ENCODE measurements at places on chromosomes 7 and 10.

- no peak for DNase-seq
Observed at GRCh38 chr7:117706210-117706609, 167.0 kb downstream of the CTTNBP2 start.

DNA sequence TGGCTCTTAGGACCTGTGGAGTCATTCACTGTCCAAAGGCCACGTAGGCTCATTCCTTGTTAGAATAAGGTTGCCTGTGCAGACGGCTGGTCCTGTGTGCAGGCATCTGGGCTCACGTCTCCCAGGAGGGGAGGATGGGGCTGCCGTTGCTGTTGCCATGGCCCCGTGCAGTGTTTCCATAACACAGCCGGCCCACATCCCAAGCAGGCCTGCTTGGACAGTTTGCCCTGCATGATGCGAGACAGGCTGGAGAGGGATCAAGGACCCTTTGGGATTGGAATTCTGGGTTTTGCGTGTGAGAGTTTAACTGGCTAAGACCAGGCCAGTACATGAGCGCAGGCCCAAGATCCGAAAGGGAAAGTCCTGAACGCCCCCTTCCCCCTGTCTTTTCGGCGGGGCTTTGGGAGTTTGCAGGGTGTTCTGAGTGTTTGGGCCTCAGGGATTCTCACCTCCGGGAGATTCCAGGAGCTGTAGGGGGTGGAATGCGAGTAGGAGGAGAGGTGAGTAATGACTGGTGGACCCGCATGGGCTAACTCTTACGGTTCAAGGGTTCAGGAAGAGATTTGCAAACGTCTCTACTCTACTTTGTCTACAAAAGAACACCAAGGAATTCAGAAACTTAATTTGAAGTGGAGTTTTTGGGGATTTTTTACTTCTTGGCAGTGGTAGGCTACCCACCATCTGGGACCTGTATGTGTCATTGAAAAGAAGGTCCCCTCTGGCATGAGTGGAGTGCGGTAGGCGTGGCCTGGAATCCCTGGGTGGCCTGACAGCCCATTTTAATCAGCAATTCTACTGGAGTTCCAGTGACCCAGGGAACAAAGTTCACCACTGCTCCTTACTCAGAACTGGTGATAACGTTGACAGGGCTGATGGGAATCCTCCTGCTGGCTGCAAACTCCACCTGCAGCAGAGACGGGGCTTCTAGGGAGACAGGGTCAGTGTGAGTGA, 125.4 kb downstream of the ITIH5 start:
- DNase-seq: no peak

DNA sequence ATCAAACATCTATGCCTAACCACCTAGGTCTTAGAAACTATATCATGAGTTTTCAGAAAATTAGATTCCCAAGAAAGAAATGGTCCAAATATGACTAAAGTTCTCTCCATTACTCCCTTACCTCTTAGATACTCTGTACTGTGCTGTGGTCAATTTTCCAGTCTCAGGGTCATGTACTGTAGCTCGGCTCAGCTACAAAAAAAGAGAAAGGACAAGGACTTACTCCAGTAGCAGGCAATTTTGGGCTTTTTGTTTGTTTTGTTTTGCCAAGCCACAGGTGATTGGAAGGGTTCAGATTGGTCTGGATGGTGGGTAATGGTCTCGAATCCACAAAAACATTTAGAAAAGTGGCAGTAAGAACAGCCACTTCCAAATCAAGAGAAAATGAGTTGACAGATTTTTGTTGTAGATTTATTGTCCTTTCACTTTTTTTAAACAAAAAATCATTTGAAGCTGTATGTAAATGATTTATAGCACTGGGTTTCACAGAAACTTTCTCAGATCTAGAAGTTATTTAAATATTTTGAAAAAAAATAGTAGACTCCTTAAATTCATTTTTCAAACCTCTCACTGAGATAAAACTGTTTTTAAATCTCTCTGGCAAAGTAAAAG, 52.8 kb downstream of the P4HA1 start:
- DNase-seq: no peak

GRCh38 chr10:114384181-114384580, 20.1 kb downstream of the AFAP1L2 start:
- no peak for DNase-seq

GRCh38 chr10:116710076-116710475, 32.3 kb downstream of the HSPA12A start:
- DNase-seq: no peak

GRCh38 chr10:105139363-105139896, 498.3 kb downstream of the SORCS3 start:
- no peak for DNase-seq

DNA sequence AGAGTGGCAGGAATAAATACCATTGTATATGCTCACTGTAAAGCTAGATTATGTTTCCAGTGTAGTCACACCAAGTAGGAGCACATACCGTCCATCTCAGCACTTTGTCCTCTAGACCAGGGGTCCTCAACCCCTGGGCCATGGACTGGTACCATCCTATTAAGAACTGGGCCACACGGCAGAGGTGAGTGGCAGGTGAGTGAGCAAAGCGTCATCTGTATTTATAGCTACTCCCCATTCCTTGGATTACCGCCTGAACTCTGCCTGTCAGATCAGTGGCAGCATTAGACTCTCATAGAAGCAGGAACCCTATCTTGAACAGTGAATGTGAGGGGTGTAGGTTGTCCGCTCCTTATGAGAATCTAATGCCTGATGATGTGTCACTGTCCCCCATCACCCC, 735.3 kb downstream of the MAGI2 start:
- DNase-seq: no peak

DNA sequence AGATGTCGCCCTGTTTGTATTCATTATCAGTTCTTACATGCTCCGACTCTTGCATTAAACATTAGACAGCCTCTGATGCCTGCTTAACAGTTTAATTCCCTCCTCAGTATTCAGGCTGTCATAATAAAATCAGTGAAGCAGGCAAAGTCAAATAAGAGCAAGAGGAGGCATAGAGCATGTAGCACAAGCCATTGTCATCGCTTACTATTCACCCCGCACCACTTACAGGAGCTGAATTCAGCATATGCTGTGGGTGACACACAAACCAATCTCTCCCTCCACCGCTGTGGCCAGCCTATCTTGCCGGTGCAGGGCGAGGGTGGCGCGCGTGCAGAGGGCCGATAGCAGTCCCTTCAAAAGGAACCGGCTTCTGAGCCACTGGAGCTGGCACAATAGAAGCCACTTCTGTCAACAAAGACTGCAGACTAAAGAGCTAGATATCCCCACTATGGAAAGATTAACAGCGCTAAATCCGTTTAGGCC, 433.2 kb upstream of the MGMT start:
- no peak for DNase-seq

DNA sequence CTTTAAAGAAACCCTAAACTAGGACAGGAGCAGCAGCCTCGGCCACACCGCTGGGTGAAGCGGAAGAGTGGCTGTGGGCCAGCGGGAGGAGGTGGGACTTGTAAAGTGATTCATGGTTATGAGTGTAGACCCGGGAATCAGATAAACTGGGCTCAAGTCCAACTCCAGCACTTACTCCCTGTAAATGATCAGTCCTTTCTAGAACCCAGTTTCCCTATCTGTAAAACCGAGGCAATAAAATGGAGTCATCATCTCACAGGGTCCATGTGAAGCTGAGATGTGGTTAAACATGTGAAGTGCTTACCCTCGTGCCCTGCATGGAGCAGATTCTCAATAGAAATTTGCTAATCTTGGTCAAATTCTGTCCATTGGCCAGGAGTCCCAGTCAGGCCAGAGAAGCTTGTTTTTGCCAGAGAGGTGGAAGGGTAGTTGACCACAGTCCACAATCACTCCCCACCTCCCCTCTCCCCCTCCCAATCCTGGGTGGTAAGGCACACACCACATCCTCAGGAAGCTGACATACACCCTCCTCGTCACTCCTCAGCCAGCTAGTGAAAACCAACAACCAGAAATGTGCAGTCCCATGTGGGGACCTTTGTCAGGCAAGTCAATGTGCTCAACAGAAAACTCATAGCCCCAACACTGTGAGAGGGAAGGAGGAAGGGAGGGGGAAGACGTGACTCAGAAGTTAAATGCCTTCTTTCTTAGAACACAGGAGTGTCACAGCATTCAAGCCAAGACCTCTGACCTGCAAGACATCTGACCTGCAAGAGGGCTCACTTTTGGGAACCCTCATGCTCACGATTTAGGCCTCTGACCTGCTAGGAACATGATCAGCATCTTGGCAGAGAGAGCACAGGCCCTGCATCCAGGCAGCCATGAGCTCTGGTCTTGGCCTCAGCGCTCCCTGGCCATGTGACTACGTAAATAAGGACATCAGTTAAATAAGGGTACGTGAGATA, 145.1 kb downstream of the PLXNA4 start:
- DNase-seq: peak; percentile 11

DNA sequence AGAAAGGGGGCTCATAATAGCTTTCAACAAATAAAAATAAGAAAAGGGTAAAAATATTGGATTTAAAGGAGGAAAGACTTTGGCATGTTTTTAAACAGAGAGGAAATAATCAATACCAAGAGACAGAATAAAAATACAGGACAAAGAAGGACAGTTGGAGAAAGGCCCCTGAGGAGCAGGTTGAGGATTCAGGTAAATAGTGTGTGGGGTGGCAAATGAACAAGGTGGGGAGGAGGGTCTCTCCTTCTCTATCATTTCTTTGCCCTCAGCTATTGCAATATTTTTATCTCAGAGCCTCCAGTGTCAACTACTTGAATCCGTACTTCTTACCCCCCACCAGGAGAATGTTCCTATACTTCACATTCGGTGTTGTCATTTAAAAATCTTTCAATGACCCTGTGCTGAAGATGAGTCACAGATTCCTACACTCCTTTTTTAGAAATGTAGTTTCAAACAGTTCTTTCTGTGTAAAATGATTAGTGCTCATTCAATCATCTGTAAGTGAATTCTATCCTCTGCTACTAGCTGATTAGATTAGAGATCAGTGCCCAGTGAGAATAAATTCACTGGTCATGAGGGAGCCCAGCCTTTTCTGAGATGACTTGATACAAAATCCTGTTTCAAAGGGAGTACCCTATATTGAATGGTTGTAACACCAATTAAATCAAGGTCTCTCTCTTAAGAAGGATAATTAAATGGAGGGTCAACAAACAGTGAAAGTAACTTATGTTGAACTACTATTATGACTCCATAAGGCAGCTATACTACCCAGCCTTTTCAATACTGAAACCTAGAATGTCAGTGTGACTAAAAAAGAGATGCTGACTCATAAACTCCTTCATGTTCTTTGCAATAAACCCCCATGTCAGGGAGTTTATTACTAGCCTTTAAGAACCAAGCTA, 50.4 kb upstream of the WNT16 start:
- no peak for DNase-seq

DNA sequence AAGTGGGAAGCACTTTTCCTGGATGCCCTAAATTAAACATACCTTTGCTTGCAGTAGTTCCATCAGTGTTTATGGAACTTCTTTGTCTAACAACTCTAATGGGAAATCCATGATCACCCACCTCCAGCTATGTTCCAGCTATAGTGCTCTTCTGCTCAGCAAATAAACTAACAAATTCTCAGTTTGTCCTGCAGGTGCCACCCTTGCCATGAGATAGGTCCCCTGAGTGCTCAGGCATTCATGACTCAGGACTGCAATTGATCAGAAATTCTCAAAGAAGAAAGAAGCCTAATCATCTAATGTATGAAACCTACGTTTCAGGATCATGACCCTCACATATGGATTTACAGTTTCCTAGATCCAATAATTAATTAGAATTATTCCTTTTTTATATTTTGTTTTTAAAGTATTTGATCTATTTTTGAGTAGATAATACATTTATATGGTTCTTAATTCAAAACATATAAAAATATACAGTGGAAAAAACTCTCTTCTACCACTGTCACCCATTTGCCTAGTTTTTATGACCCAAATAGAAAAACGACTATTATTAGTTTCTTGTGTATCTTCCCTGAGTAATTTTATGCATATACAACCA, 48.7 kb upstream of the DYNC1I1 start:
- DNase-seq: no peak

DNA sequence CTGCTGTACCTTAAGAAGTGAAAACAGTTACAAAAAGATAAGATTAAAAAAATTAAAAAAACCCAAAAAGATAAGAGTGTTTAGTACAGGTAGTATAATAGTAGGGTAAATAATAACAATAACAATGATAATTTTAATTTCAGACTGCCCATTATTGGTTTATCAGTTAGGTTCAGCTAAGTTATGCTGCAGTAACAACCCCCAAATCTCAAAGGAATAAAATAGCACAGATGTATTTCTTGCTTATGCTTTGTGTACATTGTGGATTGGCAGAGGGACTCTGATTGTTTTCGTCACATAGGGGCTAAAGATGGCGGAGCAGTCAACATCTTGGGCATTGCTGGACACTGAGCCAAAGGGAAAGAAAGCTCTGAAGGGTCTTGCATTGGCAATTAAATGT, 264.6 kb downstream of the LRMDA start:
- DNase-seq: no peak

DNA sequence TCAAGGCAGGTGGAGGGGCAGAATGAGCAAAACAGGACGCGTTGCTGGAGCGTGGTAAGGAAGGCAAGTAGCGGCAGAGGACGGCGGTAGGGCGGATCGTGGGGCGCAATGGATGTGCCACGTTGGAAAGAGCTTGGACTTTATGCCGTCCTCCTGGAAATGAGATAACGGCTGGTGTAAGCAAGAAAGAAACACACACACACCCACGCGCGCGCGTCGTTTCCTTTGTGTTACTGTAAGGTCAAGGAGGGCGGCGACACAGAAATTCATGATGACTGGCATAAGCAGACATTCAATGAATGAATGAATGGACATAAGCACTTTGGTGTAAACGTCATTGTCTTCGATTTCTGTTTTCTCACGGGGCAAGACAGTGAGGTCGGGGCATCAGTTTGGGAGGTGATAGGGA, 683 bp upstream of the ENTPD7 start:
- DNase-seq: no peak

DNA sequence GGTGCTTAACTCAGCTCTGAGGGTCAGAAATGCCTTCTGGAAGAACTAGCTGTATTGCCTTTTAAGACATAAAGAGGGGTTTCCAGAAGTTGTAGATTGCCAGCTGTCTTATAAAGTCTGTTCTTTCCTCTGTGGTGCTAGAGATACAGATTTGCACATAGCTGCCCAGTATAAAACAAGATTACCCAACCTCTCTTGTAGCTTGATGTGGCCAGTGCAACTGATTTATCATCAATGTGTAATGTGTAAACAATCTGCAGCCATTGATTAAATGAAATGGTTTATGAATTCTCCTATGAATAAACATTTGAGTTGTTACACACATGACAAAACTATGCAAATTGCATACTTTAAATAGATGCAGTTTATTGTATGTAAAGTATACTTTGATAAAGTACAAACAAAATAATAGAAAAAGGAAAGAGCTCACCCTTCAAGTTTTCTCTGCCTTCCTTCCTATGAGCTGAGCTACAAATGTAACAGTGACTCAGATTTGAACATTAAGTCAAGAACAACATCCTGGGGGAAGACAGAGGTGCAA, 195.2 kb downstream of the TMEM26 start:
- no peak for DNase-seq
